ENCODE measurements at places on chromosomes 3 and 15. TPM values are rescaled to one million over a fixed set of nuclear protein-coding genes. Genes with fewer than 3 reads are reported as not detected.

FAM3D gene
- total RNA-seq = 6.5 TPM

- DNase-seq = no peak
These were observed 557.7 kb upstream of the SGO1 start for GRCh38 chr3:20743553-20744321.

GRCh38 chr3:69324362-69325025 is 61.4 kb downstream of the FRMD4B start:
- DNase-seq = no peak

- peak; percentile 55 for DNase-seq
These were observed 53.4 kb downstream of the LARS2 start for GRCh38 chr3:45441584-45442310.

P2RY12 gene
- 5.3 TPM for total RNA-seq

GRCh38 chr3:125310623-125311081 is 64.5 kb downstream of the ZNF148 start:
- no peak for DNase-seq

IL17RE gene
- 1.2 TPM for total RNA-seq

DNA sequence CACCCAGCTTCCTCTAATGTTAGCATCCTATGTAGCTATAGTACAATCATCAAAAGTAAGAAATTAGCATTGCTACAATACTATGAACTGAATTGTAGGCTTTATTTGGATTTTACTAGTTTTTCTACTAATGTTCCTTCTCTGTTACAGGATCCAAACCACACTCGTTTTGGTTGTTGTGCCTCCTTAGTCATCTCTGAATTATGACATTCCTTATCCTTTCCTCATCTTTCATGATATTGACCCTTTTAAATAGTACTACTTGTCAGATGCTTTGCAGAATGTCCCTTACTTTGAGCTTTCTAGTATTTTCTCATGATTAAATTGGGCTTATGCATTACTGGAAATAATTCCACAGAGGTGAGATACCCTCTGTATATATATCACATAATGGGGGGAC is 265.4 kb downstream of the VPS13C start:
- no peak for DNase-seq

DNA sequence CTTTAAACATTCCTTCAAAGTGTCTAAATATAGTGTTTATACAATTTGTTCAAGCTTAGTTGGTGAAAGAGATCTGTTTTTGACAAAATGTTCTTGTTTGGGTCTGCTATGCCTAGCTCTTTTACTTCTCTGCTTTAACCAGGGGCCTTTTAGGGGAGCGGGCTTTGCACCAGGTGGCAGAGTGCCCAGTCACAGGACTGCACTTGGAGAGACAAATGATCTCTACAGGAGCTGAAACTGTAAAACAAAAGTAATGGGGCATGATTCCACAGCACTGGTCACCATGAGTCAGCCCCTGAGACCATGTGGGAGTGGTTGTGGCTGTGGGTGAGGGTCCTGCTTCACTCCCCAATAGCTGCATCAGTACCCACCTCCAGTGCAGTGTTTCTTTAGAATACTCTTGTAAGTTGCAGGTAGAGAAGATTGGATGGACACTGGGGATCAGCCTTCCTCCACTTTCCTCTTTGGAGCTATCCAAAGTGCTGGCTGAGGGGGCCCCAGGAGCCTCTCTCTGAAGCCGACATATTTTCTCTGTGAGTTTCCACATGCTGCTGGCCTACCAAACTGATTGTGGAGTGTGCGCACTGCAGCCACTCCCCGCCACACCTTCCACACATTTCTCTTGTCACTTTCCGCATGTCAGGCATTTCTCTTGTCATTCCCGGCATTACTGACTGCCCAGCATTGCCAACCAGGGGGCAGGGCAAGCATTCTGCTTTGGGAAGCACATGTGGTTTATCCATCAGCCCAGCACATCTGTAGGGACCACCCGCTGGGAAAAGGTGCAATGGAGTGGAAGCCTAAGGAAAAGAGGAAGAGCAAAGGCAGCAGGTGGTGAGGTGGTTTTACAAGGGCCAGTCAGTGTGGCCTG is 110.0 kb downstream of the EPHB1 start:
- DNase-seq = no peak

TM4SF4 gene
- not detected for total RNA-seq

- no peak for DNase-seq
These were observed 13.1 kb downstream of the GABRR3 start for GRCh38 chr3:98021830-98022560.

GRCh38 chr3:193080821-193081365 is 160.1 kb upstream of the PLAAT1 start:
- no peak for DNase-seq

- no peak for DNase-seq
These were observed 13.4 kb downstream of the RFTN1 start for GRCh38 chr3:16500093-16500492.

DNA sequence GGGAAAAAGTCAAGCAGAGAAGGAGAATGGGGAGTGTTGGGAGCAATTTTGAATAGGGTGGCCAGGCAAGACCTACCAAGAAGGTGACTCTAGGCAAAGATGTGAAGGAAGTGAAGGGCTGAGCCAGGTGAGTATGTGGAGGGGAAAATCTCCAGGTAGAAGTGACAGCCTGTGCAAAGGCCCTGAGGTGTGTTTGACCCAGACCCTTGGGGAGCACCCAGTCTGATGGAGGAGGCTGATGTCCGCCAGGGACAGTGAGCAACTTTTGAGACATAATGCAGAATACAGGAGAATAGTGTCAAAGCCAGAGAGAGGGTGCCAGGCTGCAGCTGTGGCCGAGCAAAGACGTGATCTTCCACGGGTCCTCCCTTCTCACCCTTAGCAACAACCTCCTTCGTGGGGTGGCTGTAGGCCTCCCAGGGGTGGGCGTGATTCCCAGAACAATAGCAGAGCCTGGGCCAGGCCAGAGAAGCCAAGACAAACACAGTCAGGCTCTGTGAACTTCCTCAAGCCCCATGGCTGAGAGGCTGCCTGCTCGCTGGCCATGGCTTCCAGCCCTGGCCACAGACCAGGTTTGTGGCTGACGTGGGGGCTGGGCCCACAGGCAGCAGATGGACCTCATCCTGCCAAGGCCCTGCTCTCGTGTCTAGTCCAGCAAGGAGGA is 58.1 kb downstream of the SLC6A6 start:
- DNase-seq = no peak

PPM1L gene
- 24.2 TPM for total RNA-seq

GRCh38 chr3:39809181-39809994 is at the start of gene MYRIP:
Gene MYRIP, plus strand, starts transcription at chr3:39809609. Its CDS starts 91,208 bp downstream, at chr3:39900817.
- DNase-seq = peak; percentile 4
